ENCODE measurements at places on chromosomes 7 and 10. TPM values are rescaled to one million over a fixed set of nuclear protein-coding genes. Genes with fewer than 3 reads are reported as not detected.

OR2F2 gene
- total RNA-seq = not detected

NPTX2 gene
- 14.0 TPM for total RNA-seq

MEOX2 gene
- 0.19 TPM for total RNA-seq

ITGB1 gene
- 282 TPM for total RNA-seq

ZNF33A gene
- total RNA-seq = 46.8 TPM

FBXL13 gene
- 1.2 TPM for total RNA-seq

NOS3 gene
- 4.4 TPM for total RNA-seq

DNAJC12 gene
- total RNA-seq = 2.9 TPM

SYCE1 gene
- total RNA-seq = not detected

GPR37 gene
- total RNA-seq = 17.4 TPM

LRRC27 gene
- 4.3 TPM for total RNA-seq

PRR15 gene
- total RNA-seq = 7.9 TPM

UCN3 gene
- total RNA-seq = not detected

ADCY1 gene
- 26.9 TPM for total RNA-seq

- H3K4me3 ChIP-seq = no peak overlapping the region
- H3K4me1 ChIP-seq = no peaks in the 10 kb centered on the region
- H3K27ac ChIP-seq = no peak overlapping the region
- no peak for DNase-seq
- no peaks in the 10 kb centered on the region for H3K36me3 ChIP-seq
Observed at GRCh38 chr10:113470372-113471240, 82.2 kb upstream of the HABP2 start.

GRCh38 chr10:6885284-6885683, 305.2 kb upstream of the PRKCQ start:
- DNase-seq = no peak
- no peaks in the 10 kb centered on the region for H3K27me3 ChIP-seq
- no peak overlapping the region for H3K27ac ChIP-seq
- peaks cover 7% of the 10 kb centered on the region for H3K4me1 ChIP-seq
- no peaks in the 10 kb centered on the region for H3K36me3 ChIP-seq

- no peaks in the 10 kb centered on the region for H3K27me3 ChIP-seq
- no peaks in the 10 kb centered on the region for H3K36me3 ChIP-seq
- no peaks in the 10 kb centered on the region for H3K4me1 ChIP-seq
- no peak for DNase-seq
- no peak overlapping the region for H3K27ac ChIP-seq
- H3K4me3 ChIP-seq = no peak overlapping the region
Observed at GRCh38 chr7:44733708-44734481, 14.8 kb upstream of the ZMIZ2 start.

GRCh38 chr10:118746246-118746645, 8.5 kb downstream of the CACUL1 start:
- H3K4me3 ChIP-seq = no peak overlapping the region
- H3K36me3 ChIP-seq = peaks cover 5% of the 10 kb centered on the region
- H3K4me1 ChIP-seq = no peaks in the 10 kb centered on the region
- no peaks in the 10 kb centered on the region for H3K27me3 ChIP-seq
- no peak overlapping the region for H3K27ac ChIP-seq

DNA sequence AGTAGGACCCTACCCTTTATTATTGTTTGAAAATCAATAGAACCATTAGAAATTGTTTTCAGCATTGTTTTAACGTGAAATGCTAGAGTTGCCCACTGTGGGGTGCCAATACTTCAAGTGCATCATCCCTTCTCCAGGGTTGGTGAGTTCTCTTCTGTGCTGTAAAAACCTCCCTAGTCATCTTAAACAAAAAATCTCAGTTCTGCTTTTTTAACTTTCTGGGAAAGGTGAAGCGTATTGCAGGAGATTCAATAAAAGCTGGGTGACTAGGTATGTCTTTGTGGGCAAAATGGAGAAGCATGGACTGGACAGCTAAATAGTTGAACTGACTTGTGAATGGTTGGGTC, 699.1 kb downstream of the SUGCT start:
- no peak overlapping the region for H3K27ac ChIP-seq
- no peaks in the 10 kb centered on the region for H3K36me3 ChIP-seq
- no peak overlapping the region for H3K4me3 ChIP-seq
- no peak for DNase-seq
- H3K4me1 ChIP-seq = peaks cover 6% of the 10 kb centered on the region

- H3K27me3 ChIP-seq = no peaks in the 10 kb centered on the region
- no peak for DNase-seq
- H3K4me1 ChIP-seq = no peaks in the 10 kb centered on the region
- H3K27ac ChIP-seq = no peak overlapping the region
- H3K4me3 ChIP-seq = no peak overlapping the region
Observed at GRCh38 chr7:3246651-3247050, 54.4 kb upstream of the SDK1 start.

GRCh38 chr10:12592967-12593366, 243.6 kb downstream of the CAMK1D start:
- no peak overlapping the region for H3K4me3 ChIP-seq
- H3K36me3 ChIP-seq = no peaks in the 10 kb centered on the region
- H3K27me3 ChIP-seq = no peaks in the 10 kb centered on the region

GRCh38 chr7:49762666-49763065, 10.8 kb upstream of the VWC2 start:
- no peak overlapping the region for H3K4me3 ChIP-seq
- no peak overlapping the region for H3K27ac ChIP-seq
- H3K27me3 ChIP-seq = no peaks in the 10 kb centered on the region
- H3K36me3 ChIP-seq = no peaks in the 10 kb centered on the region
- H3K4me1 ChIP-seq = no peaks in the 10 kb centered on the region

DNA sequence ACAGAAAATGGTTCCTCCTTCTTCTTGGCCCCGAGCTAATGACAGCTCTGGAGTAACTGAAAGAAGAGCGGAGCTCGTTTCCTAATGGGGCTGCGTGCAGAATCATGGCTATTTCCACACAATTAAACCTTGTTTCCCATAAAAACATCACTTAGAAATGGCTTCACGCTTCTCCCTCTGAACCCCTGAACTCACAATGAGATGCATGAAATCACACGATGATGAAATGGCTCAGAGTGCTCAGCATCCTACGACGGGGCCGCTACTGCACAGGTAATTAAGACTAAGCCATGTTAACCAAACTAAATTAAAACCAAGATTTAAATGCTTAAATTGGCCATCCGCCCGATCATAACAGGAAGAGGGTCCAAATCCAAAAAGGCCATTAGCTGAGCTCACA, 80.0 kb upstream of the DNAAF5 start:
- H3K27me3 ChIP-seq = no peaks in the 10 kb centered on the region
- H3K4me3 ChIP-seq = no peak overlapping the region
- no peaks in the 10 kb centered on the region for H3K36me3 ChIP-seq
- no peak for DNase-seq
- H3K4me1 ChIP-seq = no peaks in the 10 kb centered on the region

- no peak overlapping the region for H3K27ac ChIP-seq
- no peaks in the 10 kb centered on the region for H3K4me1 ChIP-seq
- no peak overlapping the region for H3K4me3 ChIP-seq
- H3K36me3 ChIP-seq = no peaks in the 10 kb centered on the region
- DNase-seq = no peak
Observed at GRCh38 chr7:94060752-94061151, 56.6 kb upstream of the BET1 start.

- no peak overlapping the region for H3K4me3 ChIP-seq
- no peak overlapping the region for H3K27ac ChIP-seq
- H3K27me3 ChIP-seq = no peaks in the 10 kb centered on the region
- no peak for DNase-seq
- H3K4me1 ChIP-seq = peaks cover 10% of the 10 kb centered on the region
Observed at GRCh38 chr10:12396093-12396492, 46.7 kb downstream of the CAMK1D start.

GRCh38 chr7:42103456-42103855, 133.6 kb downstream of the GLI3 start:
- no peaks in the 10 kb centered on the region for H3K27me3 ChIP-seq
- H3K4me1 ChIP-seq = peaks cover 1% of the 10 kb centered on the region
- H3K27ac ChIP-seq = no peak overlapping the region
- DNase-seq = no peak

GRCh38 chr7:66426996-66427395, 201.7 kb upstream of the KCTD7 start:
- no peak for DNase-seq
- H3K36me3 ChIP-seq = no peaks in the 10 kb centered on the region
- no peaks in the 10 kb centered on the region for H3K4me1 ChIP-seq
- H3K27me3 ChIP-seq = no peaks in the 10 kb centered on the region
- H3K4me3 ChIP-seq = no peak overlapping the region

DNA sequence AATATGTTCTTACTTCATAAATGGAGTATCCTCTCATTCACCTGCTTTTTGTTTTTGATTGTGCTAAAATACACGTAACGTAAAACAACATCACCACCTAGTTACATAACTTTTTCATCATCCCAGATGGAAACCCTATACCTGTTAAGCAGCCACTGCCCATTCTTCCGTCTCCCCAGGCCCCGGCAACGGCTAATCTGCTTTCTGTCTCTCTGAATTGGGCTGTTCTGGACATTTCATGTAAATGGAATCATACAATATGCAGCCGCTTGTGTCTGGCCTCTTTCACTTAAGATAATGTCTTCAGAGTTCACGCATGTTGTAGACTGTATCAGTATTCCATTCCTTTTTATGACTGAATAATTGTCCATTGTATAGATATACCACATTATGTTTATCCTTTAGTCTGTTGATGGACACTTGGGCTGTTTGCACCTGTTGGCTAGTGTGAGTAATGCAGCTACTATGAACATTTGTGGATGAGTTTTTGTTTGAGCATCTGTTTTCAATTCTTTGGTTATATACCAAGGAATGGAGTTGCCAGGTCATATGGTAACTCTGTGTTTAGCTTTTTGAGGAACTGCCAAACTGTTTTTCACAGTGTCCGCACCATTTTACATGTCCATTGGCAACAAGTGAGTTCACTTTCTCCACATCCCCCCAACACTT, 14.1 kb upstream of the SUN1 start:
- H3K4me1 ChIP-seq = peaks cover 6% of the 10 kb centered on the region
- no peak overlapping the region for H3K4me3 ChIP-seq
- no peaks in the 10 kb centered on the region for H3K27me3 ChIP-seq
- H3K36me3 ChIP-seq = no peaks in the 10 kb centered on the region

DNA sequence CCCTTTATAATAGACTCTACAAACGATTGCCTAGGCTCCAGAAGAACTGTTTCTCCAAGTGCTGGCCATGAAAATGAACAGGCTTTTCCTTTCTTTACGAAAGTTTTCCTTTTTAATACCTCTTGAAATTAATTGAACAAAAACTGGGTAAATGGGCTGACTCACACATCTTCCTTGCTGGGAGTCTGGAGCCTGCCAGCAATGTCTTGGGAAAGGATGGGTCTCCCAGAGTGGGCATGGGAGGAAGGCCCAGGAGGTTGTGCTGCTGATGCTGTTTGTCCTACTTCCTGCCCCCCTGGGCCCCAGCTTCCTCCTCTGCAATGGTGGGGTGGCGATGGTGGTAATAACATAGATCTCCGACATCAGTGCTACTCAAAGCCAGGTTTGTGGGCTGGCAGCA, 174.1 kb downstream of the RPS24 start:
- no peaks in the 10 kb centered on the region for H3K4me1 ChIP-seq
- DNase-seq = no peak
- no peaks in the 10 kb centered on the region for H3K27me3 ChIP-seq
- no peak overlapping the region for H3K4me3 ChIP-seq
- no peak overlapping the region for H3K27ac ChIP-seq
- H3K36me3 ChIP-seq = no peaks in the 10 kb centered on the region

- no peak overlapping the region for H3K4me3 ChIP-seq
- no peaks in the 10 kb centered on the region for H3K27me3 ChIP-seq
- peaks cover 5% of the 10 kb centered on the region for H3K4me1 ChIP-seq
- peaks cover 6% of the 10 kb centered on the region for H3K36me3 ChIP-seq
Observed at GRCh38 chr10:125025341-125025740, 83.4 kb downstream of the ZRANB1 start.

- H3K27ac ChIP-seq = no peak overlapping the region
- H3K4me3 ChIP-seq = no peak overlapping the region
- no peaks in the 10 kb centered on the region for H3K4me1 ChIP-seq
- no peaks in the 10 kb centered on the region for H3K36me3 ChIP-seq
- DNase-seq = no peak
Observed at GRCh38 chr7:15214976-15215375, 312.4 kb upstream of the DGKB start.

- peak; percentile 48 for DNase-seq
- no peaks in the 10 kb centered on the region for H3K27me3 ChIP-seq
- H3K36me3 ChIP-seq = no peaks in the 10 kb centered on the region
Observed at GRCh38 chr10:61592581-61592980, 70.1 kb upstream of the CABCOCO1 start.

DNA sequence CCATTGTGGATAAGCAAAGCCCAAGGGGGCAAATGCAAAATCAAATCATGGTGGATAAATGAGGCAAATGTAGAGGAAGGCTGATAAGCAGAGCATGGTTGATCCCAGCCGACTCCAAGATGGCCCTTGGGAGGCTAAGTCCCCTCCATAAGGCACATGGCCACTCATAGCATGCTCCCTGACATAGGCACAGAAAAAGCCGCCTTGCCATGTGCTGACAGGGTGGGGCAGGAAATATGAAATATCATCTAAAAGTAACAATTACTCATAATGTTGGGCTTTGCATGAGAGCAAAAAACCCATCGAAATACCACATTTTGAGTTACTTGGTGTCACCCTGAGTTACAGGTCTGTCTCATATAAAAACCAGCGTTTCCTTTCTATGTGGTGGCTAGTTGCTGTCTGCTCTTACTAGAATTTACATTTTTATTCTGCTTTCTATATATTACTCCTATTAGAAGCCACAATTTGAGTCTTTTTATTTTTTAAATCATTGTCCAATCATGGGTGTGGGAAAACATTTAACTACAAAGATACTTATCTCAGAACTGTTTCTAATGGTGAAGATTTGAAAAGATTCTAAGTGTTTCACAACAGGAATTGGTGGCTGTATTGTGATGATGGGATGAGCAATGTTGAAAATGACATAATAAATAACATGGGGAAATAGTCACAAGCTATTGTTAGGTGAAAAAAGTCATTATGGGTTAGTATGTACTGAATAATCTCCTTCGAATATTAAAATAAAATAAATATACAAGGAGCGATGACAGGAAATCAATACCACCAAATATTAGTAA, 102.7 kb downstream of the CUBN start:
- no peaks in the 10 kb centered on the region for H3K36me3 ChIP-seq
- H3K27ac ChIP-seq = no peak overlapping the region
- H3K4me3 ChIP-seq = no peak overlapping the region
- H3K27me3 ChIP-seq = no peaks in the 10 kb centered on the region
- H3K4me1 ChIP-seq = peaks cover 11% of the 10 kb centered on the region
- no peak for DNase-seq

GRCh38 chr10:77594471-77594783, 43.2 kb downstream of the KCNMA1 start:
- no peak overlapping the region for H3K27ac ChIP-seq
- no peaks in the 10 kb centered on the region for H3K4me1 ChIP-seq
- no peak overlapping the region for H3K4me3 ChIP-seq
- DNase-seq = no peak

- no peak for DNase-seq
- H3K4me3 ChIP-seq = no peak overlapping the region
- no peak overlapping the region for H3K27ac ChIP-seq
- no peaks in the 10 kb centered on the region for H3K36me3 ChIP-seq
Observed at GRCh38 chr7:121519548-121520521, 123.7 kb upstream of the FAM3C start.

- H3K4me3 ChIP-seq = no peak overlapping the region
- H3K4me1 ChIP-seq = peaks cover 4% of the 10 kb centered on the region
- no peak for DNase-seq
Observed at GRCh38 chr7:36006636-36007229, 146.3 kb upstream of the EEPD1 start.

Measured in H1 (cell line).